ENCODE measurements at places on chromosomes 4 and X. TPM values are rescaled to one million over a fixed set of nuclear protein-coding genes. Genes with fewer than 3 reads are reported as not detected.

DNA sequence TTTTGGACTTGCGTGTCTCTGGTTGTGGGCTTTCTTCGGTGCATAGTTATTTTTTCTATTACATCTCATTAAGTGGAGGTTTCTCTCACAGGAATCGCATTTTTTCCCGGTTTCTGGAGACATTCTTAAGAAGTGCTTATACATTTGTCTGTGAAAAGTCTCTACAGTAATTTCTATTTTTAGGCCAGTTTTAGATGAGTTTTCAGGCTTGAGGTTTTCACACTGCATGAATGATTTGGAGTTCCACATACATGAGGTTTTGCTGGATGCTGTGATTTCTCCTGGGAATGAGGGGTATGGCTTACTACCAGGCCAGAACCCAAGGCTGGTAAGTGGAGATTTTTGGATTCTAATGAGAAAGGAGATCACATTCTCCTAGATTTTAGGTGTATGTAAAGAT lies 422.6 kb upstream of the SLIT2 start:
- no peak overlapping the region for H3K27ac ChIP-seq
- DNase-seq: no peak
- no peaks in the 10 kb centered on the region for H3K36me3 ChIP-seq
- no peaks in the 10 kb centered on the region for H3K27me3 ChIP-seq

DNA sequence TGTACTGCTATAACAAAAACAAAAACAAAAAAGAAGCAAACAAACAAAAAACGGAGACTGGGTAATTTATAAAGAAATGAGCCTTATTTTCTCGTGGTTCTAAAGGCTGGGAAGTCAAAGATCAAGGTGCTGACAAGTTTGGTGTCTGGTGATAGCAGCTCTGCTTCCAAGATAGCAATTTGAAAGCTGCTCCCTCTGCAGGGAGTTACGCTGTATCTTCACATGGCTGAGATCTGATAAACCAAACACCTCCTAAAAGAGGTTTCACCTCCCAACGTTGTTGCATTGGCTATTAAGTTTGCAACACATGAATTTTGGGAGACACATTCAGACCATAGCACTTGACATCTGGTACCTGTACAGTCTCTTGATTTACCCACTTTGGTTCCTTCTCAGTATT lies 854.2 kb downstream of the CENPC start:
- H3K36me3 ChIP-seq: no peaks in the 10 kb centered on the region
- no peaks in the 10 kb centered on the region for H3K27me3 ChIP-seq
- H3K4me1 ChIP-seq: no peaks in the 10 kb centered on the region
- H3K4me3 ChIP-seq: no peak overlapping the region
- H3K27ac ChIP-seq: no peak overlapping the region

- peaks cover 30% of the 10 kb centered on the region for H3K36me3 ChIP-seq
- H3K4me1 ChIP-seq: peaks cover 4% of the 10 kb centered on the region
- no peak for DNase-seq
- H3K27ac ChIP-seq: no peak overlapping the region
- no peak overlapping the region for H3K4me3 ChIP-seq
Measured at GRCh38 chr4:94214703-94215319, 7.1 kb downstream of the SMARCAD1 start.

- no peak overlapping the region for H3K4me3 ChIP-seq
- no peak for DNase-seq
- peaks cover 25% of the 10 kb centered on the region for H3K4me1 ChIP-seq
- no peaks in the 10 kb centered on the region for H3K27me3 ChIP-seq
Measured at GRCh38 chr4:7746351-7747061, 193.2 kb downstream of the AFAP1 start.

DNA sequence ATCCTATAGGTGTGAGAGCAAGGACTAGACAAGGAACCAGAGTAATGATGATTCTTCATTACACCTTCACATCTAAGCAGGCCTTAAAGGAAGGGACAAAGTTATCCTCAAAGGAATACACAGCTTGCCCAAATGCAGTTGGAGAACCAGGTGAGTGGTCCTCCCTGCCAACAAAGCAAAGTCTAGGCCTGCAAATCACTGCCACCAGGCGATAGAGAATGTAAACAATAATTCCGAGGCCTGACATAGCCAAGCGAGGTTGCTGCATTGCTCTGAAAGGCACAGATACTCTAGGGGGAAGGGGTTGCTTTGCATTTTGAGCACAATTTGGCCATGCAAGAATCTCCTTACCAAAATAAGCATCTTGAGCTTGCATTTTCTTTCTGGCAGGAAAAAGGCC lies 178.2 kb upstream of the FAT1 start:
- no peak overlapping the region for H3K4me3 ChIP-seq
- H3K36me3 ChIP-seq: no peaks in the 10 kb centered on the region
- no peak for DNase-seq
- H3K27ac ChIP-seq: no peak overlapping the region
- H3K27me3 ChIP-seq: no peaks in the 10 kb centered on the region
- H3K4me1 ChIP-seq: peaks cover 36% of the 10 kb centered on the region

- H3K27ac ChIP-seq: no peak overlapping the region
- no peaks in the 10 kb centered on the region for H3K36me3 ChIP-seq
- H3K4me3 ChIP-seq: no peak overlapping the region
- no peaks in the 10 kb centered on the region for H3K4me1 ChIP-seq
- H3K27me3 ChIP-seq: no peaks in the 10 kb centered on the region
Measured at GRCh38 chr4:179817317-179817716, 2375.1 kb upstream of the AGA start.

GRCh38 chr4:6199422-6199921 lies 877 bp downstream of the JAKMIP1 start:
- DNase-seq: no peak
- H3K27ac ChIP-seq: no peak overlapping the region
- 0 out of 2 replicates have a peak, but pooled peaks cover 3% of the 10 kb centered on the region for H3K4me1 ChIP-seq
- H3K4me3 ChIP-seq: no peak overlapping the region
- no peaks in the 10 kb centered on the region for H3K36me3 ChIP-seq

GRCh38 chr4:93157986-93158385 lies 670.6 kb upstream of the ATOH1 start:
- no peak overlapping the region for H3K4me3 ChIP-seq
- H3K4me1 ChIP-seq: no peaks in the 10 kb centered on the region
- H3K36me3 ChIP-seq: no peaks in the 10 kb centered on the region
- DNase-seq: peak; percentile 10
- H3K27me3 ChIP-seq: no peaks in the 10 kb centered on the region

DNA sequence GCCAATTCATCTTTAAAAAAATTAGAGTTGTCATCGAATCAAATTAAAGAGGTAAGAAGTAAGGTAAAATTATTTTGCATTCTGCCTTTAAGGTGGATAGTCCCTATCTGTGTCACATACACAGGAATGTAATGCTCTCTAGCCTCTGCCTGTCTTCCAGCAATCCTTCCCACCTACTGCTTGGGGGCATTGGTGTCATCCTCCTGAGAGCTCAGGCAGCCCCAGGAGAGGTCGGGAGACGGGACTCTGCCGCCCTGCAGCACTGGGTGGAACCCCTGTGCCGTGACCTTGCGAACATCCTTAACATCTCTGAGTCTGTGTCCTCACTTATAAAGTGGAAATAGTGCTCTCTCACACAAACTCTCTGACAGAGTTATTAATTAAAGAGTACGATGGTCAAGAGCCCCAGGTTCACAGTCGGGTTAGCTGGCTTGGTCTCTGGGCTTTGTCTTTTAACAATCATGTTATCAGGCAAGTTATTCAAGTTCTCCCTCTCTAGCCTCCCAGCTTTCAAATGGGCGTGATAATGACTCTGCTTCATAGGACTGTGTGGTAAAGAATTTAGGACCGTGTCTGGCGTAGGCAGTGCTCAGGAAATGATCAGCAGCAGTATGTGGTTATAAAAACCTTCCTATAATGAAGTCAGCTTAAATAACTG lies 10.2 kb downstream of the TLR3 start:
- H3K4me3 ChIP-seq: no peak overlapping the region
- H3K27ac ChIP-seq: no peak overlapping the region
- DNase-seq: peak; percentile 27
- 0 out of 2 replicates have a peak, but pooled peaks cover 20% of the 10 kb centered on the region for H3K27me3 ChIP-seq
- H3K4me1 ChIP-seq: no peaks in the 10 kb centered on the region

GRCh38 chr4:185672151-185672550 lies 136.8 kb upstream of the PDLIM3 start:
- no peak overlapping the region for H3K4me3 ChIP-seq
- no peak overlapping the region for H3K27ac ChIP-seq
- DNase-seq: no peak
- no peaks in the 10 kb centered on the region for H3K4me1 ChIP-seq
- H3K36me3 ChIP-seq: no peaks in the 10 kb centered on the region

DNA sequence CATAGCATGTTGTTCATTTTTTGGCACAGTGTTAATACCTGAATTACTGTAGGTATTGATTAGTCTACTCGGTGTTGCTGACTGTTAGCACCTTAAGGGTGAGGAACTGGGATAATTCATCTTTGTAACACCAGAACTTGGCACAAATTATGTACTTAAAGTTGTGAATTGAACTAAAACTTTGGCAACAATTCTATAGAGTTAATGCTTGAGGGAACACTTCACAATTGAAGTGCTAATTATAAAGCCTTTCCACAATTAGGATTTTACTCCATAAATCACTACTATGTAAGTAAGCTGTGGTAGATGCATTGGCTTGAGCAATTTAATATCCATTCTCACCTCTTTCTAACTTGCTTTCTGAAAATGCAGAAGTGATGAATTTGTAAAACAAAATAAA lies 686.7 kb downstream of the PDHA2 start:
- H3K36me3 ChIP-seq: no peaks in the 10 kb centered on the region
- H3K27me3 ChIP-seq: no peaks in the 10 kb centered on the region
- no peak for DNase-seq
- no peak overlapping the region for H3K4me3 ChIP-seq

GRCh38 chrX:1434871-1435240 lies 17.9 kb downstream of the ASMTL start:
- DNase-seq: no peak
- no peak overlapping the region for H3K4me3 ChIP-seq
- no peaks in the 10 kb centered on the region for H3K4me1 ChIP-seq
- H3K27ac ChIP-seq: no peak overlapping the region
- no peaks in the 10 kb centered on the region for H3K36me3 ChIP-seq

- no peak overlapping the region for H3K27ac ChIP-seq
- DNase-seq: peak; percentile 61
- H3K4me3 ChIP-seq: no peak overlapping the region
- no peaks in the 10 kb centered on the region for H3K36me3 ChIP-seq
- H3K27me3 ChIP-seq: no peaks in the 10 kb centered on the region
- peaks cover 12% of the 10 kb centered on the region for H3K4me1 ChIP-seq
Measured at GRCh38 chr4:76984788-76985211, 35.2 kb downstream of the SEPTIN11 start.

DNA sequence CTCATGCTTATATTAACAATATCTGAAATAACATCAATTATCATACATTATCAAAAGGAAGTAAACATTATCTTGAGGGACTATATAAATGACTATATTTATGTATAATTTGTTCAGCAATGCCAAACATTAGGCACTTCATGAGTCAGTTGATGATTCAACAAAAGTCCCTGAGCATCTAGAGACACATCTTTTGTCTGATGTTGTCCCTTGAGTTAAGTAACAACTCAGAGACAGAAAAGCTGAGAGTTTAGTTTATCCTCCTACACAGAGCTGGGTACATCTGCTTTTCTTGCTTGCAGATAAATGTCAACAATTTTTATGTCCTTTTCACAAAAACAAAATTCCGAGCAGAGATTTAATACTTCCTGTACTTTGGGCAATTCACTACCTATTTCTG lies 311.1 kb downstream of the INPP4B start:
- no peaks in the 10 kb centered on the region for H3K27me3 ChIP-seq
- H3K27ac ChIP-seq: peak overlapping the region; percentile 55
- H3K4me1 ChIP-seq: peaks cover 18% of the 10 kb centered on the region
- peak; percentile 91 for DNase-seq
- no peak overlapping the region for H3K4me3 ChIP-seq
- no peaks in the 10 kb centered on the region for H3K36me3 ChIP-seq

GRCh38 chr4:68960294-68961163 lies 8.9 kb upstream of the UGT2A3 start:
- DNase-seq: no peak
- no peaks in the 10 kb centered on the region for H3K27me3 ChIP-seq
- H3K4me1 ChIP-seq: no peaks in the 10 kb centered on the region

DNA sequence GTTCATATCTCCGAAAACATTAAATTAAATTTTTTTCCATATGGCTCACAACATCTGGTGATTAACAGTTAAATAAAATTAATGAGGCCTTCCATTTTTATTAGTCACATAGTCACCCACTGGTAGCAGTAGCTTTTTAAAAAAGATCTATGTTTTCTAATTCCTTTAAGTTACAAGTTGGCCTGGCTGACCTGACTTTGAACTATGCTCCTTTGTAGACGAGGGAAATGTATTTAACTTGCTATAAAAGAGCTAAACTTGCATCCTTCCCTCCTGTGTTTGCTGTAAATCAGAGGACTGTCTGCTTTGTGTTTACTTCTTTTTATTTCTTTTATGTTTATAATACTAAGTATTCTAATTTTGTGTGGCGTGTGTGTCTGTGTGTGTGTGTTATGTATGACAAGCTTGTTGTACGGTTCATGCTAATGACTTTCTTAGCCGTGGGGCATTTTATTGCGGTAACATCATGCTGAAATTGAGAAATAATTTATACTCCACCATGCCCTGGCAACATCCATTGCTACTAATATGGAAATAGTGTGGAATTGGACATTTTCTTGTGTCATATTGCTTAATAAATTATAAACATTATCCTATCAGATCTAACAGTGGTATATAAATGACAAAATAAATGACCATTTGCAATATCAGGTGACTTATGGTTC lies 241.7 kb downstream of the SNCA start:
- no peaks in the 10 kb centered on the region for H3K4me1 ChIP-seq
- no peak overlapping the region for H3K4me3 ChIP-seq
- H3K27ac ChIP-seq: no peak overlapping the region

- H3K4me3 ChIP-seq: no peak overlapping the region
- H3K27me3 ChIP-seq: no peaks in the 10 kb centered on the region
- peaks cover 63% of the 10 kb centered on the region for H3K4me1 ChIP-seq
Measured at GRCh38 chrX:154730253-154730891, 20.5 kb downstream of the GAB3 start.

GRCh38 chr4:173538148-173538908 lies 8.3 kb upstream of the HAND2 start:
- DNase-seq: no peak
- H3K4me3 ChIP-seq: no peak overlapping the region
- no peaks in the 10 kb centered on the region for H3K4me1 ChIP-seq
- no peak overlapping the region for H3K27ac ChIP-seq

- H3K36me3 ChIP-seq: no peaks in the 10 kb centered on the region
- H3K27ac ChIP-seq: no peak overlapping the region
- no peaks in the 10 kb centered on the region for H3K27me3 ChIP-seq
- H3K4me1 ChIP-seq: peaks cover 6% of the 10 kb centered on the region
- DNase-seq: no peak
Measured at GRCh38 chrX:8861908-8862307, 60.7 kb upstream of the FAM9A start.

GRCh38 chrX:112643721-112644120 lies 36.0 kb downstream of the LHFPL1 start:
- no peaks in the 10 kb centered on the region for H3K27me3 ChIP-seq
- no peaks in the 10 kb centered on the region for H3K4me1 ChIP-seq
- H3K27ac ChIP-seq: no peak overlapping the region

Gene NFKB1
- total RNA-seq: 22.4 TPM

Gene P2RY4
- total RNA-seq: not detected

Gene CT45A3
- not detected for total RNA-seq

Gene MAGEB5
- total RNA-seq: not detected

Gene FRMD7
- total RNA-seq: not detected

Gene GPR82
- total RNA-seq: not detected

Gene MID1IP1
- 122 TPM for total RNA-seq

Gene SSX1
- not detected for total RNA-seq

Gene XAGE2
- not detected for total RNA-seq

Gene NAT8L
- 2.0 TPM for total RNA-seq

Gene MAP7D3
- total RNA-seq: 0.40 TPM

Gene MAGEA2
- not detected for total RNA-seq

Gene GPR50
- not detected for total RNA-seq

Measured in PC-3 (cell line).